ENCODE measurements at places on chromosomes 4 and X. TPM values are rescaled to one million over a fixed set of nuclear protein-coding genes. Genes with fewer than 3 reads are reported as not detected.

DNA sequence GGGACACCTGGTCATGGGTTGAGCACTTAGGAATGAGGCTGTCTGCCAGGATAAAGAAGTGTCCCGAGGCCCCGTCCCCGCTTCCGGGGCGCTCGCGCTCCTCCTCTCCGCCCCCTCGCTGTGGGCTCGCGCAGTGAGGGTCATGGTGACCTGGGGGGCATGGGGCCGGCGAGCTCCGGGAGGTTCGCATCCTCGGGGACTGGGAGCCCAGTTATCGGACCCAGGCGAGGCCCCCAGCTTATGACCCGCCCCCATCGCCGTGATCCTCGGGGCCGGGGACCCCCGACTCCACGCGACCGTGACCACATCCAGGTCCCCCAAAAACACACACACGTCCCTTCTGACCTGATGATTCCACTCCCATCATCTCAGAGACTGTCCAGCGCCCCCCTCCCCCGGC is 35.3 kb upstream of the SRPX start:
- no peak for DNase-seq

- no peak for DNase-seq
Measured at GRCh38 chr4:158704274-158704673, 18.9 kb downstream of the PPID start.

PCDH18 gene
- polyA plus RNA-seq: not detected

AFF2 gene
- not detected for polyA plus RNA-seq

DNA sequence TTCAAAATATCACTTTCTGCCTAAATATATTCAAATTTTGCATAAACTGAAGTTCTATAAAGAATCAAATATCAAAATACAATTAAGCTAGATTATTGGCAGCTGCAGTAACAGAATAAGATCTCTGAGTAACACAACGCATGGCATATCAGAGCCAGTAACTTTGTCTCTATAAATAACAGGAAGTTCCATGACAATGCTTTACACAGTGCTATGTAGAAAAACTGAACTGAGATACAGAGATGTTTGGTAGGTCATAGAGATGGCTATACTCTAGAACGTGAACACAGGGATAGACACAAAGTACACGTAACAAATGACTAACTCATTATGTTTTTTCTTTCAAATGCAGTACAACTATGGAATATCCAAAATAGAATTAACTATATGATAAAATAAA is 18.2 kb downstream of the UBE2D3 start:
- DNase-seq: no peak

CTAG2 gene
- not detected for polyA plus RNA-seq

HELT gene
- polyA plus RNA-seq: not detected

GRCh38 chrX:53000447-53001135 is 42.3 kb upstream of the FAM156A start:
- DNase-seq: no peak

GRCh38 chr4:153572609-153573008 is 106.4 kb downstream of the TMEM131L start:
- no peak for DNase-seq

PPID gene
- 61.2 TPM for polyA plus RNA-seq

SPANXB1 gene
- not detected for polyA plus RNA-seq

IGBP1 gene
- 59.3 TPM for polyA plus RNA-seq

DNA sequence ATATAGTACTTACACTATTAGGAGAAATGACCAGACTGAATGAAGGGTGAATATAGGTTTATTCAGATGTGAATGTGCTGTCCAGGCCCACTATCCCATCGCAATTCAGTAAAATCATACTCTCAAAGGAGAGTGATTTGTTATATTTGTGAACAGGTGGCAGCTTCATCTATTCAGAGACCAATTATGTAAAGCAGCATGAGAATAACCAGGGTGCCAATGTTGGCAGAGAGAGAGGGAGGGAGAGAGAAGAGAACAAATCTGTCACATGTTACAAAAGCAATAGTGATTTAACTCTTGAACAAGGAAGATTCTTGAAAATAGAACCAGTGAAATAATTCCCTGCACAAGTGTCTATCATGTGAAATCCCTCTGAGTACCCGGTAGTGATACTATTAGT is 38.9 kb upstream of the TLL1 start:
- DNase-seq: no peak

- no peak for DNase-seq
Measured at GRCh38 chr4:111854494-111855087, 290.7 kb upstream of the FAM241A start.

GRCh38 chr4:37762294-37762990 is 64.0 kb upstream of the PGM2 start:
- DNase-seq: no peak

DNA sequence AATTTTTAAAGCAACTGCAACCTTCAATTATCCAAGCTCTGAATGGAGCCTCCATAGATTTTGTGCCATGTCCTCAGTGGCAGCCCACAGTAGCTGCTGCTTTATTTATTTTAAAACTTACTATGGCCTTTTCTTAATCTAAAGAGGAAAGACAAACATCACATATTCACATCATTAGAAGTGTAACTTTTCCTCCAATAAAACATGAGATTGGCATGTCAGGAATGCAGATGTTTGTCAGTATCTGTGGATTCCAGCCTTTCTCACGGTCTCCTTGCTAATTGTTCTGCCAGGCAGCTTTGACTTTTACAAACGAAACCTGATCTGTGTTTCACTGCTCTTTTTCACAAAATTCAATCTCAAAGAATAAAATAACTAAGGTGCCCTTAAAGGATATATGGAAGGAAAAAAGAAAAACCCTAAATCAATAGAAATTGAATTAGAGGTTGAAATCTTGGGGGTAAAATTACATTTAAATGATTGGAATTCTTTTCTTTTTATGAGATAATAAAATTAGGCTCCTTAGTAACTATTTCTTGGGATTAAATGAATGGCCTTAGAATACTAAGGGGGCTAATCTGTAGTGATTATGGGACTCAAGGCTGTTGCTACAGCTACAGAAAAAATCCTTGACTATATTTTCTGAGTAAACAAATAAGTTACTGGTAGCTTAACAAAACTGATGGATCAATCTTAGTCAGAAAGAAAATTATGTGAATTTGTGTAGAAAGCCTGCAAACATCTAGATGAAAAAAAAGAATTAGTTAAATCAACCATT is 151.3 kb downstream of the RTL9 start:
- DNase-seq: no peak

- DNase-seq: no peak
Measured at GRCh38 chr4:31193521-31193920, 473.4 kb downstream of the PCDH7 start.

- no peak for DNase-seq
Measured at GRCh38 chr4:74456849-74457395, 12.0 kb downstream of the AREG start.

DNA sequence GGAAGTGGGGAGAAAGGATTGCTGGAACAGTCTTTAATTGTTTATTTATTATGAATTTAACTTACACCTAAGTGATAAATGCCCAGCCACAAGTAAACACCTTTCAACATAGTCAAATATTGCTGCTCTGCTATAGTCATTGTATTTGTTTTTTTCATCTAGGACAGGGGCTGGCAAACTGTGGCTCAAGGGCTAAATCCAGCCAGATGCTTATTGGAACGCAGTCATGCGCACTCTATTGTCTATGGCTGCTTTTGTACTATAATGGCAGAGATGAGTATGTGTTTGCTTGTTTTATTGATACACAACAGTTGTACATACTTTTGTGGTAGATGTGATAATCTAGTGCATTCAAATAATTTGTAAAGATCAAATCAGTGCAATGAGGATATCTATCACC is 95.3 kb downstream of the ZAR1 start:
- no peak for DNase-seq

GC gene
- not detected for polyA plus RNA-seq
